T-cell (primary cell): ENCODE measurements at places on chromosomes 7 and 10. TPM values are rescaled to one million over a fixed set of nuclear protein-coding genes. Genes with fewer than 3 reads are reported as not detected.

DNA sequence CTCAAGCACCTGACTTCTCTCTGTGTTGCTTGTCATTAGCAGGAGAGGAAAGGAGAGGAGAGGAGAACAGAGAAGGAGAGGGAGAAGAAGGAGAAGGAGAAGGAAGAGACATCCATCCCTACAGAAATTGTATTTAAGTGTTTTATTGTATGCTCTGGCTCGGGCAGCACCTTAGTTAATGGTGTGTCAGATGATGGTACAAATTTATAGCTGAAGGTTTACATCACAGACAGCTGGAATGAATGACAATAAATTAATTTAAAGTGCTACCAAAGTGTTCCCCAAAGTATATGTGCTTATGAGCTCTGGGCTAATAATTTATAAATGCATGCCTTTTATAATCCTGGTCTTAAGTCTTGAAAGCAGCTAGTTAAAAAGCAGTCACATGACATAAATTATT, 38.1 kb upstream of the ZMIZ1 start:
- H3K4me3 ChIP-seq, result no peak overlapping the region
- H3K27me3 ChIP-seq, result peaks cover 23% of the 10 kb centered on the region
- H3K4me1 ChIP-seq, result peaks cover 32% of the 10 kb centered on the region

GRCh38 chr7:13540429-13540828, 449.0 kb downstream of the ETV1 start:
- no peak overlapping the region for H3K4me3 ChIP-seq
- DNase-seq, result no peak
- no peaks in the 10 kb centered on the region for H3K4me1 ChIP-seq
- H3K27ac ChIP-seq, result no peak overlapping the region

DNA sequence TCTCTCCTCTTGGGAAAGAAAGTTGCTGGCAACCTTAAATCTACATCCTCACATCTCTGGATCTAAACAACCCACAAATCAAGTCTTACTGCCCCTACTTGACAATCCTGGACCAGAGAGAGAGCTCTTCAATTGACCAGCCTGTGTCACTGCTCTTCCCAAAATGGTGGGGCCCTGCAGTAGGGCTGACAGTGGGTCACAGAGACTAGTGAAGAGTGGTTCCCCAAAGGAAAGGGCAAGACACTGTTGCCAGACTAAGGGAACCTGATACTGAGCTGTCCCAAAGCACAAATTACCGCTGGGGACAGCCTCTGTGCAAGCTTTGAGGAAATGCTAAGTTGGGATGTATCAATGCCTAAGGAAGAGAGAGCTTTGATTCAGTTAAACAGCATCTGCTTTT, 4.5 kb upstream of the GPRIN2 start:
- H3K4me1 ChIP-seq, result peaks cover 6% of the 10 kb centered on the region
- H3K36me3 ChIP-seq, result no peaks in the 10 kb centered on the region
- no peak for DNase-seq
- H3K4me3 ChIP-seq, result no peak overlapping the region
- H3K27ac ChIP-seq, result no peak overlapping the region

- no peaks in the 10 kb centered on the region for H3K36me3 ChIP-seq
- no peaks in the 10 kb centered on the region for H3K27me3 ChIP-seq
- no peaks in the 10 kb centered on the region for H3K4me1 ChIP-seq
- no peak overlapping the region for H3K4me3 ChIP-seq
- no peak overlapping the region for H3K27ac ChIP-seq
- DNase-seq, result no peak
Measured at GRCh38 chr10:427761-428519, 261.5 kb downstream of the DIP2C start.

GRCh38 chr7:68504716-68505115, 1093.6 kb upstream of the AUTS2 start:
- H3K4me3 ChIP-seq, result no peak overlapping the region
- H3K27me3 ChIP-seq, result no peaks in the 10 kb centered on the region
- no peaks in the 10 kb centered on the region for H3K36me3 ChIP-seq

- no peak for DNase-seq
- H3K27ac ChIP-seq, result no peak overlapping the region
- H3K4me1 ChIP-seq, result no peaks in the 10 kb centered on the region
- no peaks in the 10 kb centered on the region for H3K27me3 ChIP-seq
- no peak overlapping the region for H3K4me3 ChIP-seq
Measured at GRCh38 chr10:87761153-87761552, 56.9 kb downstream of the ATAD1 start.

DNA sequence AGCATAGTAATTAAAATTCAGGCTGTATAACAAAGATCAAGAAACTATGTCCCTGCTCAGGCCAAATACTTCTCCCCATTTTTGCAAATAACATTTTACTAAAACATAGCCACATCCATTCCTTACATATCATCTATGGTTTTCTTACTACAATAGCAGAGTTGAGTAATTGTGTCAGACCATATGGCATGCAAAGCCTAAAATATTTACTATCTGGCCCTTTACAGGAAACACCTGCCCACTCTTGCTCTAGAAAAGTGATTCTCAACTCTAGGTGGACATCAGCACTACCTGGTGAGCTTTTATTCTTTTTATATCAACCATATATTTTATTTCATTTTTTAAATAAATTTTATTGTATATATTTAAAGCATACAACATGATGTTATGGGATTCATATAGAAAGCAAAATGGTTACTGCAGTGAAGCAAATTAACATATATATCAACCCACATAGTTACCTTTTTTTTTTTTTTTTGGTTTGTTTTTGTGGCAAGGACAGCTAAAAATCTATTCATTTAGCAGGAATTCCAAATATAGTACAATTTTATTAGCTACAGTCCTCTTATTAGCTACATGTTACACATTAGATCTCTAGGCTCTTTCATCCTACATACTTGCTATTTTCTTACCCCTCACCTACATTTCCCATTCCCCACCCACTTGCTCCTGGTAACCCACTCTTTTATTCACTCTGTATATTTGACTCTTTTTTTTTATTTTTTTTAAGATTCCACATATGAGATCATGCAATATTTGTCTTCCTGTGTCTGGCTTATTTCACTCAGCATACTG, 19.6 kb downstream of the ABI1 start:
- no peak for DNase-seq
- peaks cover 39% of the 10 kb centered on the region for H3K4me1 ChIP-seq

GRCh38 chr7:77727936-77728701, 31.9 kb downstream of the RSBN1L start:
- H3K4me1 ChIP-seq, result peaks cover 12% of the 10 kb centered on the region
- no peaks in the 10 kb centered on the region for H3K27me3 ChIP-seq
- DNase-seq, result peak; percentile 33
- peak overlapping the region; percentile 6 for H3K27ac ChIP-seq

DNA sequence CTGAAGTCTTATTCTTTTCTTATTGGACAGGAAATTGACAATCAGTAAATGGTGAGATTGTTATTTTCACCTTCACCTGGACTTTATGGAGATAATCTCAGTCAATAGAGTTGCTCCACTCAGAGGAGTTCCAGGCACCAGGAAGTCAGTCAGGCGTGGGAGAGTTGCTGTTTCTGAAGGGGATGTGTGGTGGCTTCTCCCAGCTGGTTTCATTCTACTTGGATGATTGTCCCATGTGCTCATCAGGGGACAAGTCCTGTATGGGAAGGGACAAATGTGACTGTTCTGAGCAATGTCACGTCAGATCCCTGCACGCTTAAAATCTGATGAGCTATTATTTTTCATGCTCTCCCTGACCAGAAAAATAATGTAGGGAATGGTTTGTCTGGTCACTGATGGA, 222.5 kb upstream of the PITRM1 start:
- DNase-seq, result no peak
- no peaks in the 10 kb centered on the region for H3K36me3 ChIP-seq
- no peak overlapping the region for H3K27ac ChIP-seq
- H3K4me1 ChIP-seq, result no peaks in the 10 kb centered on the region

DNA sequence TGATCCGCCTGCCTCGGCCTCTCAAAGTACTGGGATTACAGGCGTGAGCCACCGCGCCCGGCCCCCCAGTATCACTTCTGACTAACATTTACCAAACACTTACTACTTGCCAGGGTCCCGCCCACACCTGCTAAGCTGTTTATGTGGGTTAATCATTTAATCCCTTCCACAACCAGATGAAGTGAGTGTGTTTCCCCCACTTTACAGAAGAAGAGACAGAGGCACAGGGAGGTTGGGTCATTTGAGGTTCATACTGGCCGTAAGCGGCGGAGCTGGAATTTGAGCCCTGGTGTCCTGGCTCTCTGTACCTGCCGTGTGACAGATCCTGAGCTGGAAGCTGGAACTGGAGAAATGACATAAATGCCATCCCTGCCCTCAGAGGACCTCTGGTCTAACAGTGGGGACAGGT, 15.1 kb upstream of the VPS37D start:
- H3K36me3 ChIP-seq, result no peaks in the 10 kb centered on the region
- H3K27me3 ChIP-seq, result peaks cover 12% of the 10 kb centered on the region
- no peak overlapping the region for H3K4me3 ChIP-seq
- no peak overlapping the region for H3K27ac ChIP-seq
- DNase-seq, result no peak

DNA sequence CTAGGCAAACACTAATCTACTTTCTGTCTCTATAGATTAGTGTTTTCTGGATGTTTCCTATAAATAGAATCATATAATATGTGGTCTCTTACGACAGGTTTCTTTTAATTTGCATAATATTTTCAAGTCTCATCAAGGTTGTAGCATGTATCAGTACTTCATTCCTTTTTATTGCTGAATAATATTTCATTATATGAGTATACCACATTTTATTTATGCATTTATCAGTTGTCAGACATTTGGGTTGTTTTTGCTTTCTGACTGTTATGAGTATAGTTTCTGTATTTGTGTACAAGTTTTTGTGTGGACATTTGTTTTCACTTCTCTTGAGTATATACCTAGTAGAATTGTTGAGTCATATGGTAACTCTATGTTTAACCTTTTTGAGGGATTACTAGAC, 48.2 kb downstream of the SHOC2 start:
- no peaks in the 10 kb centered on the region for H3K27me3 ChIP-seq
- no peak overlapping the region for H3K4me3 ChIP-seq
- no peak for DNase-seq
- peaks cover 3% of the 10 kb centered on the region for H3K36me3 ChIP-seq
- H3K27ac ChIP-seq, result no peak overlapping the region

GRCh38 chr7:129535896-129536295, 33.6 kb downstream of the SMKR1 start:
- peaks cover 4% of the 10 kb centered on the region for H3K27me3 ChIP-seq
- peak; percentile 20 for DNase-seq
- H3K4me3 ChIP-seq, result no peak overlapping the region

GRCh38 chr10:110765513-110766319, 106.0 kb upstream of the PDCD4 start:
- no peaks in the 10 kb centered on the region for H3K27me3 ChIP-seq
- no peaks in the 10 kb centered on the region for H3K4me1 ChIP-seq
- no peak overlapping the region for H3K4me3 ChIP-seq

- no peak for DNase-seq
- no peak overlapping the region for H3K4me3 ChIP-seq
- H3K27me3 ChIP-seq, result no peaks in the 10 kb centered on the region
- no peak overlapping the region for H3K27ac ChIP-seq
Measured at GRCh38 chr7:2115760-2116447, 116.8 kb downstream of the MAD1L1 start.

GRCh38 chr10:57186201-57186600, 825.1 kb upstream of the ZWINT start:
- H3K27me3 ChIP-seq, result no peaks in the 10 kb centered on the region
- no peak overlapping the region for H3K4me3 ChIP-seq
- no peak for DNase-seq
- H3K4me1 ChIP-seq, result no peaks in the 10 kb centered on the region
- no peak overlapping the region for H3K27ac ChIP-seq

DNA sequence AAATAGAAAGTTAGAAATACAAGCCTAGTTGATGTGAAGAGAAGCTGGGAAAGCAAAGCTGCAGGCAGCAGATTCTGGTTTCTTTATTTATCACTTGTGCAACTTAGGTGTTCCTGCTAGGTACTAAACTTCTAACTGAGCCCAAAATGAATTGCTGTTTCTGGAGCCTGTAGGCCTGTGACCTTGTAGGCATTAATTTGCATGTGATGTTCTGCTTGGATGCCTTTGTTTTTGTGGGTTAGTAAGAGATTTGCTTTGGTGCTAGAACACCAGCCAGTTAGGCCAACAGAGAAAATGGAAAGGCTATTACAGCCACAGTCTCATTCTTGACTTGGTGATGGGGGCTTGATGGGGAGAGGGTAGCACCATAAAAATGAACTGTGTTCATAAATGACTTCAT, 370.7 kb downstream of the PPP1R3A start:
- no peak overlapping the region for H3K27ac ChIP-seq
- no peak overlapping the region for H3K4me3 ChIP-seq
- no peaks in the 10 kb centered on the region for H3K36me3 ChIP-seq
- no peaks in the 10 kb centered on the region for H3K27me3 ChIP-seq

- no peak for DNase-seq
- no peaks in the 10 kb centered on the region for H3K27me3 ChIP-seq
- no peaks in the 10 kb centered on the region for H3K36me3 ChIP-seq
- no peak overlapping the region for H3K4me3 ChIP-seq
Measured at GRCh38 chr7:6279937-6280336, 7.5 kb upstream of the CYTH3 start.

- no peaks in the 10 kb centered on the region for H3K4me1 ChIP-seq
- no peaks in the 10 kb centered on the region for H3K36me3 ChIP-seq
- DNase-seq, result no peak
- no peak overlapping the region for H3K27ac ChIP-seq
- H3K4me3 ChIP-seq, result no peak overlapping the region
Measured at GRCh38 chr10:84587789-84588188, 259.4 kb downstream of the CCSER2 start.

DNA sequence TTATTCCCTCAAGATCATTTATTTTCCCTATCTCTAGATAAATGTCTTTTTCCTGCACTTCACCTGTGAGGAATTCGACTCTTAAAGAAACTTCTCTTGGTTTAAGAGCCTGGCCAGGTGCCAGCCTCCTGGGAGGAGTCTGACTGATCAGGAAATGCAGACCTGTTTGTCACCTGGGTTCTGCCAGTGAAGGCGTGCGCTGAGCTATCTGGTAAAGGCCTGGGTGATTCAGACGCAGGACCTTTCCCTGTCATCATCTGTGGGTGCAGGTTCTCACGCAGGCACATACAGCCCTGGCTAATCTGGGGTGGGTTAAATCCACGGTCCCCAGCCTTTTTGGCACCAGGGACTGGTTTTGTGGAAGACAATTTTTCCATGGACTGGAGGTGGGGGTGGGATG, 65.3 kb upstream of the AQP1 start:
- H3K36me3 ChIP-seq, result no peaks in the 10 kb centered on the region
- no peak overlapping the region for H3K27ac ChIP-seq
- no peaks in the 10 kb centered on the region for H3K27me3 ChIP-seq
- no peaks in the 10 kb centered on the region for H3K4me1 ChIP-seq
- H3K4me3 ChIP-seq, result no peak overlapping the region
- DNase-seq, result no peak

DNA sequence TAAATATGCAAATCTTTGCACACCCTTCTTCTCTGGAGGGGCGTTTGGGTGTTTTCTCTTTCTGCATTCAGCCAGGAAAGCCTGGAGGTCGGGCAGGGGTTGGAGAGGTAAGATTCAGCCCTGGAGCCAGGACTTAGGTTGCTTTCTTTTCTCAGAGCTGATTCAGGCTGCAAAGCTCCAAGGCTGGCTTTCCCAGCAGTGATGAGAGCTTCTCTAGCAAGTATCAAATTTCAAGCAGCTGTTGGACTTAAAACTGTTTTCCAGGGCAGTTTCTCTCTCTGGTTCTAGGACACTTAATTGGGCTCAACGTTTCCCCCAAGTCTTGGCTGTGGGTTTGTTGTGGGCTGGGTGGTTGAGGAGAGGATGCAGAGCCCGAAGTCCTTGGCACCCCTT, 608 bp downstream of the AKR1B10 start:
- no peaks in the 10 kb centered on the region for H3K36me3 ChIP-seq
- DNase-seq, result no peak
- H3K4me1 ChIP-seq, result no peaks in the 10 kb centered on the region
- H3K27me3 ChIP-seq, result peaks cover 11% of the 10 kb centered on the region

The MYOZ1 gene
- not detected for total RNA-seq

The CFAP46 gene
- total RNA-seq, result not detected

The STOX1 gene
- 0.16 TPM for total RNA-seq

The ANKRD22 gene
- total RNA-seq, result not detected

The BTBD16 gene
- total RNA-seq, result not detected

The SRRT gene
- 224 TPM for total RNA-seq

The GJD4 gene
- total RNA-seq, result not detected
